ENCODE measurements at places on chromosomes 1 and 21. TPM values are rescaled to one million over a fixed set of nuclear protein-coding genes. Genes with fewer than 3 reads are reported as not detected.
A peak's percentile ranks its signal among the peaks of the same experiment; 100 is the strongest.

The SLAMF8 gene
- not detected for total RNA-seq

The C1QC gene
- not detected for total RNA-seq

The CDCA8 gene
- total RNA-seq: 6.1 TPM

The NBPF4 gene
- not detected for total RNA-seq

The AMY2A gene
- not detected for total RNA-seq

The WNT9A gene
- total RNA-seq: 0.18 TPM

The CAMK1G gene
- total RNA-seq: 0.83 TPM

The DENND1B gene
- 26.1 TPM for total RNA-seq

- H3K4me1 ChIP-seq: no peaks in the 10 kb centered on the region
- H3K4me3 ChIP-seq: no peak overlapping the region
- H3K36me3 ChIP-seq: no peaks in the 10 kb centered on the region
- no peaks in the 10 kb centered on the region for H3K27me3 ChIP-seq
These were observed 34.2 kb upstream of the GJA5 start for GRCh38 chr1:147794570-147794969.

DNA sequence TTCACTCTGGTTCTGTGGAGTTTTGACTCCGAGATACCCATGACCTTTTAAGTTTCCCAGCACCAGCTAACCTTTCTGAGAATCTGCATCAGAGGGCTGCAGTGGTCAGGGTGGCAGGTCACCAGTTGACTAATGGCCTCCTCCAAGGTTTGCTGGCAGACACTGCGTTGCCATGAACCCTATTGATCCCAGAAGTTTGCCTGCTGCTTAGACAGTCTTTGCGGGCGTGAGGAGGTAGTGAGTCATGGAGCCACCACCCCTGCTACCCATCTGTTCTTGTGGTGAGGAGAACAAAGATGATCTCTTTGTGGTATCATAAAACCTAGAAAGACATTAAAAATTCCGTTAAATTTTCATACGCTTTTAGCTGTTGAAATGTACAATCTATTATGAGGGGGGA lies 180.4 kb downstream of the FGGY start:
- no peaks in the 10 kb centered on the region for H3K36me3 ChIP-seq
- no peaks in the 10 kb centered on the region for H3K27me3 ChIP-seq

- H3K4me3 ChIP-seq: no peak overlapping the region
- no peak overlapping the region for H3K27ac ChIP-seq
- H3K36me3 ChIP-seq: no peaks in the 10 kb centered on the region
- no peaks in the 10 kb centered on the region for H3K4me1 ChIP-seq
These were observed 610 bp downstream of the AJAP1 start for GRCh38 chr1:4654764-4655673.

GRCh38 chr1:168691541-168691940 lies 37.5 kb downstream of the DPT start:
- no peak overlapping the region for H3K4me3 ChIP-seq
- no peaks in the 10 kb centered on the region for H3K27me3 ChIP-seq
- DNase-seq: no peak
- H3K36me3 ChIP-seq: no peaks in the 10 kb centered on the region

GRCh38 chr1:76669131-76669530 lies 198.1 kb upstream of the ST6GALNAC5 start:
- DNase-seq: no peak
- no peaks in the 10 kb centered on the region for H3K27me3 ChIP-seq
- no peaks in the 10 kb centered on the region for H3K36me3 ChIP-seq
- H3K4me1 ChIP-seq: no peaks in the 10 kb centered on the region
- no peak overlapping the region for H3K27ac ChIP-seq

GRCh38 chr1:16111771-16112595 lies 38.5 kb upstream of the FAM131C start:
- no peak overlapping the region for H3K27ac ChIP-seq
- no peaks in the 10 kb centered on the region for H3K36me3 ChIP-seq
- H3K27me3 ChIP-seq: no peaks in the 10 kb centered on the region
- peak; percentile 87 for DNase-seq

GRCh38 chr21:45074048-45074817 lies at the start of gene ADARB1:
ADARB1 (plus strand) TSS chr21:45074580; CDS start chr21:45171657, 97,077 bp downstream.
- peak; percentile 56 for DNase-seq
- peak within 1 kb of the TSS; percentile 100 for H3K4me3 ChIP-seq
- peaks cover 17% of the 10 kb centered on the region for H3K4me1 ChIP-seq
- no peaks in the 10 kb centered on the region for H3K27me3 ChIP-seq
- H3K27ac ChIP-seq: peak within 1 kb of the TSS; percentile 99

DNA sequence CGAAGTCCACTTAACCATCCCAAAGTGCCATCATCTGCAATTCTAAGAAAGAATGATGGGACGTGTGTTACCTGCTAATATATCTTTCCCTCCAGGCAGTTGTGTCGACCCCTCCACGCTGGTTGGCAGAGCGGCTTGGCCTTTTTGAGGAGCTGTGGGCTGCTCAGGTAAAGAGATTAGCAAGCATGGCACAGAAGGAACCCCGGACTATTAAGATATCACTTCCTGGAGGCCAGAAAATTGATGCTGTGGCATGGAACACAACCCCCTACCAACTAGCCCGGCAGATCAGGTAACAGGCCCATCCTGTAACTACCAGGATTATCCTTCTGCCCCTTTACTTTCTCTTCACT lies 520 bp downstream of the TARS2 start:
- H3K4me1 ChIP-seq: no peaks in the 10 kb centered on the region
- H3K36me3 ChIP-seq: peaks cover 13% of the 10 kb centered on the region
- DNase-seq: no peak
- no peaks in the 10 kb centered on the region for H3K27me3 ChIP-seq
- H3K27ac ChIP-seq: peak overlapping the region; percentile 54

- H3K4me3 ChIP-seq: no peak overlapping the region
- H3K27me3 ChIP-seq: no peaks in the 10 kb centered on the region
- no peak for DNase-seq
- no peak overlapping the region for H3K27ac ChIP-seq
These were observed 34.9 kb downstream of the VANGL1 start for GRCh38 chr1:115676498-115677181.

DNA sequence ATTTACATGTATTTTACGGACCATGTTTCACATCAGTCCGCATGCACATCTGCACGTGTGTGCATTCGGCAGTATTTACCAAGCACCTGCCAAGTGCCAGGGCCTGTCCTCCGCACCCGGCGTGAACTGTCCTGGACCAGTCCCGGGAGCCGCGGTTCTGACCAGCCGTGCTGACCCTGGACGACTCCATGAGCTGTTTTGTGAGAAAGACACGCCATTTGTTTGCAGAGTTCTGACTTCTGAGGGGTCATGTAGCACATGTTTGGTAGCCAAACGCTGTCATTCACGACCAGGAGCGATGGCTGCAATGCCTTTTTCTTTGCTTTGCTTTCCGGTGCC lies 3.3 kb upstream of the OLIG2 start:
- no peaks in the 10 kb centered on the region for H3K36me3 ChIP-seq
- H3K27me3 ChIP-seq: peaks cover 95% of the 10 kb centered on the region
- DNase-seq: no peak
- H3K4me3 ChIP-seq: no peak overlapping the region

DNA sequence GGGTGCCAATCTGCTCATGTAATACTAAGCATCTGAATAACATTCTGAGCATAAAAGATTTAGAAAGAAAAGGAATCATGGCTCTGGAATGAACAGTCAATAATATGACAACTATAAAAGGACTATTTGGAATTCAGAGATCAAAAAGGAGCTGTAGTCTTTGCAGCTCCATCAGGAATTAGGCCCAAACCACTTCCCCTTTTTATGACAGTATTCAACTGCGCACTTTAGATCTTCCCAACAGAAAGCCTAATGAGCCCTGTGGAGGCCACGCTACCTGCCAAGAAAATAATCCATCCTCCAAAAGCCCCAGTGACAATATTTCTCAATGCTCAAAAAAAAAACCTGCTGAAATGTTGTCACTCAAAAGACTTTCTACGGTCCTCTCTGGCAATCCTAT lies 163.2 kb downstream of the SNX7 start:
- H3K4me3 ChIP-seq: no peak overlapping the region
- no peak for DNase-seq
- H3K27me3 ChIP-seq: no peaks in the 10 kb centered on the region
- H3K4me1 ChIP-seq: no peaks in the 10 kb centered on the region

DNA sequence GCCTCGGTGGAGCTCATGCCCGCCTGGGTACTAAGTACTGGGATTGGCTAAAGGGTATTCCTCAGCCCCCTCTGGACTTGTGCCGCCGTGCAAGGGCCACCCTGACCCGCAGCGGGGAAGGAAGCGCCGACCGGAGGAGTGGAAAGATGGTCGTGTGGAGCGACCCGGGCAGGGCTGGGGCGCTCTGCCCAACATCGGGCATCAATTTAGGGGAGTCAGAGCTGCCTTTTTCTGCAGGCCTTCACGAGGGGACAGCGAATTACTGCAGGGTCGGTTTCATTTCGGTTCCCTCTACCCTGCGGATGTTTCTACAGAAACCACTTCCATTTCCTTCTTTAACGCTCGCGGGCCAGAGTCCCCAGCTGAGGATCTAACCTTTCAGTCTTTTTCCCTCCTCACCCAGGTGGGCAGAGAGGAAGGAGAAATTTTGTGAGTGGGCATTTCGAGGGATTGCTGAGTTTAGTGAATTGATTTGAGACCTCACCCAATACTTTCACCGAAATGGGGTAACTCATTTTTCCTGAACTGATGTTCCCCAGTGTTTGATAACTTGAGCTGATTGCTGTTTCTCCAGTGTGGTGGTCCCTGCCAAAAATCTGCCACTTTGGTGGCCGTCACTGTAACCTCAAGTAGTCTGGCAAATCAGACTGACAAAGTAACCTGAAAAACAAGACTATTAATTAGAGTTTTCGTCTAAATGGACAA lies 1.1 kb downstream of the TOR1AIP1 start:
- H3K4me1 ChIP-seq: no peaks in the 10 kb centered on the region
- peak overlapping the region; percentile 88 for H3K27ac ChIP-seq
- H3K36me3 ChIP-seq: peaks cover 3% of the 10 kb centered on the region
- peak overlapping the region; percentile 68 for H3K4me3 ChIP-seq
- H3K27me3 ChIP-seq: no peaks in the 10 kb centered on the region
- DNase-seq: no peak

- H3K4me3 ChIP-seq: no peak overlapping the region
- H3K27me3 ChIP-seq: no peaks in the 10 kb centered on the region
- no peaks in the 10 kb centered on the region for H3K4me1 ChIP-seq
These were observed 40.1 kb downstream of the PTPRC start for GRCh38 chr1:198678901-198679329.

- H3K27ac ChIP-seq: no peak overlapping the region
- H3K36me3 ChIP-seq: no peaks in the 10 kb centered on the region
- no peak for DNase-seq
- no peak overlapping the region for H3K4me3 ChIP-seq
These were observed 15.8 kb upstream of the ZC3H12A start for GRCh38 chr1:37458551-37458950.

GRCh38 chr1:16905110-16905867 lies 9.5 kb downstream of the RNU1-2 start:
- H3K27ac ChIP-seq: peak overlapping the region; percentile 70
- H3K4me1 ChIP-seq: peaks cover 9% of the 10 kb centered on the region
- DNase-seq: peak; percentile 96
- peak overlapping the region; percentile 47 for H3K4me3 ChIP-seq
- H3K27me3 ChIP-seq: no peaks in the 10 kb centered on the region

- peaks cover 48% of the 10 kb centered on the region for H3K36me3 ChIP-seq
- H3K27me3 ChIP-seq: no peaks in the 10 kb centered on the region
- DNase-seq: peak; percentile 64
These were observed 25.8 kb upstream of the EVA1B start for GRCh38 chr1:36349241-36349671.

DNA sequence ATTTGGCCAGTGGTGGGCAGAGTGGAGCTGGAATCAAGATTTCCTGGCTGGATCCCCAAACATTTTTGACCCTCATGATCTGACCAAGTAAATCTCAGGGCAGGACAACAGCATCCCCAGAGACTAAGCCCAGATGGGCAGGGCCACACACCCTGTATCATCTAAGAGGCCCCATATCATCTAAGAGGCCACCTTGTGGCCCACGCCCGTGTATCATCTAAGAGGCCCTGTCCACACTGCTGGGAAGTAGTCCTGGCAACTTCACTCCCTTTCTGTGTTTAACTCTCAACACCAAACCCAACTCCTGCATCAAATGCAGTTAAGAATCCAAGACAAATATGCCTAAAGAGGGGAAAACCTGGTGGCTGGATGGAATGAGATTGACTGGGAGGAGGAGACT lies 81.6 kb upstream of the SSX2IP start:
- H3K27ac ChIP-seq: no peak overlapping the region
- H3K4me3 ChIP-seq: no peak overlapping the region
- no peaks in the 10 kb centered on the region for H3K4me1 ChIP-seq
- H3K27me3 ChIP-seq: peaks cover 2% of the 10 kb centered on the region
- no peak for DNase-seq

- no peaks in the 10 kb centered on the region for H3K36me3 ChIP-seq
- no peaks in the 10 kb centered on the region for H3K27me3 ChIP-seq
- peaks cover 3% of the 10 kb centered on the region for H3K4me1 ChIP-seq
- no peak overlapping the region for H3K4me3 ChIP-seq
These were observed 244.8 kb downstream of the DNM3 start for GRCh38 chr1:172086137-172086536.

- no peaks in the 10 kb centered on the region for H3K27me3 ChIP-seq
- no peak overlapping the region for H3K27ac ChIP-seq
- peak overlapping the region; percentile 29 for H3K4me3 ChIP-seq
- 0 out of 2 replicates have a peak, but pooled peaks cover 4% of the 10 kb centered on the region for H3K4me1 ChIP-seq
- DNase-seq: peak; percentile 51
- H3K36me3 ChIP-seq: no peaks in the 10 kb centered on the region
These were observed 7.5 kb upstream of the PARK7 start for GRCh38 chr1:7953850-7954609.
